ENCODE measurements at places on chromosomes 3 and 15. TPM values are rescaled to one million over a fixed set of nuclear protein-coding genes. Genes with fewer than 3 reads are reported as not detected.

- DNase-seq = peak; percentile 92
Observed at GRCh38 chr15:63083044-63083443, 38.6 kb upstream of the LACTB start.

DNA sequence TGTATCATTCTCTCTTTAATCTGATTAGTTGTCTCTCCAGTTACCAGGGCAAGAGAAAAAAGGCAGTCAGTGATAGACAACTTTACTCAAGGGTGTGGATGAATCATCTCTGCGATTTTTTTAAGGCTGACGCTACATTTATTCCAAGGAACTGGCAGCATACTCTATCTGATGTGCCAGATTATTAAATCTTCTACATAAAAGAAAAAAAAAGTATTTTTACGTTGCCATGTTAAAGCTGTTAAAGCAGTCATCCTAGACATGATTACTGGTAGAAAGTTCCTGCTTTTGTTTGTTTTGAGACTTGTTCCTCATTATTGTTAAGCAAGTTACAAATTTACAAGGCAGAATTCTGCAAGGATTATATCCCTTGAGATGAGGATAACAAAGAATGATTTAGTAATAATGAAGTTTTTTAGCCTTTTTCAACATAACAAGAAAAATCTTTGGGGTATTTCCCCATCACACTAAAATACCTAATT is 121.7 kb downstream of the CBLB start:
- no peak for DNase-seq

DNA sequence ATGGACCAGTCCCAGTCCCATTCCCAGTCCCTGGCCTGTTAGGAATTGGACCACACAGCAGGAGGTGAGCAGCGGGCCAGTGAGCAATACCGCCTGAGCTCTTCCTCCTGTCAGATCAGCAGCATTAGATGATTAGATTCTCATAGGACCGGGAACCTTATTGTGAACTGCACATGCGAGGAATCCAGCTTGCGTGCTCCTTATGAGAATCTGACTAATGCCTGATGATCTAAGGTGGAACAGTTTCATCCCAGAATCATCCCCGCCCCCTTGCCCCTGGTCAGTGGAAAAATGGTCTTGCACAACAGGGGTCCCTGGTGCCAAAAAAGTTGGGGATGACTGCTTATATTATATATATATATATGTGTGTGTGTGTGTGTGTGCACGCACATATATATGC is 63.1 kb downstream of the IFT57 start:
- DNase-seq = no peak

DNA sequence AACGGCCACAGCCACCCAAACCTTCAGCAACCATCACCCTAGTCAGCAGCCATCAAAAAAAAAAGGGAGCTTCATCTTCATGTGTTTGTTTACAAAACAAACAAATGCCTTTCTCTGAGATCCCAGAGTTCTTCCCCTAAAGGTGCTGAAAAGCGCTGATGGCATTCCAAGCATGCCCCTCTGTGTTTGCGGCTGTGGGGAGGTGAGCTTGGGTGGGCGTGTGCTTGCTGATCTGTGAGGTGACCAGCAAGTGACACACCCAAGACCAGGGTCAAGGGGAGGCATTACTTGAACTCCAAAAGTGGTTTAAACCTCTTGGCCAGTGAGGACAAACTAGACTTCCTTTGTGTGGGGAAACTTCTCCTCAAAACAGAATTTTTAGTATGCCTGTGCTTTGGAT is 81.5 kb downstream of the DHX36 start:
- DNase-seq = no peak

- no peak for DNase-seq
Observed at GRCh38 chr15:49741712-49742111, 120.9 kb downstream of the DTWD1 start.

GPR62 gene
- 0.28 TPM for total RNA-seq

- no peak for DNase-seq
Observed at GRCh38 chr15:65292938-65293518, 2.8 kb upstream of the RNU5A-1 start.

- DNase-seq = no peak
Observed at GRCh38 chr3:186985661-186986364, 55.5 kb downstream of the ST6GAL1 start.

DNA sequence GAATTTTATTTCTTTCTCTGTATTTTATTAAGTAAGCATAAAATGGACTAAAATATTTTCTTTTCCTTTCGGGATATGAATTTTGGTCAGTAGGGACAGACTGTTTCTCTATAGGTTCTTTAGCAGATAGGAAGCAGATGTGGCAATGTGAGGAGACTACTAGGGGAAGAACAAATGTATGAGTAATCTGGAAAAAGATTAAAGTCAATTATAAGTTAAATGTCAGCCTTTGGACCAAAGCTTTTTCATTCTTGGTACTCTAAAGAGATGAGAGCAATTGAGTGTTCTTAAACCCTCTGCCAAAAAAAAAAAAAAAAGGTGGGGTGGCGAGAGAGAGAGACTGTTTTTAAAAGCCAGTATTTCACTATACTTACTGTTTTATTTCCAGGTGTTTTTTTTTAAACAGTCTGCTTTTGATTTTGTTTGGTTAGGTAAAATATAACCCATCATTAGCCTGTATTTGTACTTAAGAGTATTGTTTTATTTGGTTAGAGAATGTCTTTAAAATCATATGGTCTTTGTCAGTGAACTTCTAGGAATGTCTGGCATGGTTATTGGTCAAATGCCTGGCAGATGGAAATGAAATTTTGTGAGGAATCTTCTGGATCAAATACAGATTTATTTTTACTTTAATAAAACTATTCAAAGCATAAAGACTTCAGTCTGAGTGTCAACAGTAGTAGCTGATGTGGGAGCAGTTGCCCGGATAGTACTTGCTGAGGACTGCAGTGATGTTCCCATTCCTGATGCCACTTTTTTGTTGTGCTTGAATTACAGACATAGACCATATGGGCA is 63.8 kb downstream of the LRRC49 start:
- no peak for DNase-seq

GPR149 gene
- total RNA-seq = not detected

DNA sequence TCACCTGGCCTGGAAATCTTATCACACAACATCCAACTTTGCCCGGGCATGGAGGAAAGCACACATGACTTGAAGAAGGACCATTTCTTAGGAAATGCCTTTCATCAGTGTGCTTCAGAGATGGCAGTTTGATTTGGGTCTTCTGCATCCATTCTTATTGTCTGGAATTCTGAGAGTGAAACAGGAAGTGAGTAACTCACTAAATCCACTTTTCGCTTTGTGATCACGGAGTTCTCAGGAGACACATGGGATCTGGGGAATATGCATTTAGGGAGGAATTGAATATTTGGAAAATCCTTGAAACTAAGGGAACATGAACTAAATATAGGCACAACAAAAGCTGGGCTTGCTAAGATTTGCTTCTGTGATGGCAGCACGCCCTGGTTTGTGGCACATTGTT is 212.5 kb upstream of the FEZF2 start:
- DNase-seq = no peak

DNA sequence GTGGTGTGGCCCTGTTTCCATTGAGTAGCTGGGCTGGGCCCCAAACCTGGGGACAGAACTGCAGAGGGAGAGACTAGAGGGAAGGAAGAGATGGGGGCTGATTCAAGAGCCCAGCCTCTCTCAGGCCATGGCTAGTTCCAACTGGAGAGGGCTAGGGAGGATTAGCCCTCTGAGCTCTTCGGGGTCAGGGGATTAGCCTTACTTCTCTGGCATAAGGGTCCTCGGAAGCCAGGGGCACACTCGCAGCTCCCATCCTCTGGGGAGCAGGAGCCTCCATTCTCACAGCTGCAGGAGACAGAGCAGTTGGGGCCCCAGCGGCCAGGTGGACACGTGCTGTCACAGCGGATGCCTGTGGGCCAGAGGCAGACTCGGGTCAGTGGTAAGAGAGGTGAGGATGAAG is 53.3 kb downstream of the RAB11A start:
- no peak for DNase-seq

DNA sequence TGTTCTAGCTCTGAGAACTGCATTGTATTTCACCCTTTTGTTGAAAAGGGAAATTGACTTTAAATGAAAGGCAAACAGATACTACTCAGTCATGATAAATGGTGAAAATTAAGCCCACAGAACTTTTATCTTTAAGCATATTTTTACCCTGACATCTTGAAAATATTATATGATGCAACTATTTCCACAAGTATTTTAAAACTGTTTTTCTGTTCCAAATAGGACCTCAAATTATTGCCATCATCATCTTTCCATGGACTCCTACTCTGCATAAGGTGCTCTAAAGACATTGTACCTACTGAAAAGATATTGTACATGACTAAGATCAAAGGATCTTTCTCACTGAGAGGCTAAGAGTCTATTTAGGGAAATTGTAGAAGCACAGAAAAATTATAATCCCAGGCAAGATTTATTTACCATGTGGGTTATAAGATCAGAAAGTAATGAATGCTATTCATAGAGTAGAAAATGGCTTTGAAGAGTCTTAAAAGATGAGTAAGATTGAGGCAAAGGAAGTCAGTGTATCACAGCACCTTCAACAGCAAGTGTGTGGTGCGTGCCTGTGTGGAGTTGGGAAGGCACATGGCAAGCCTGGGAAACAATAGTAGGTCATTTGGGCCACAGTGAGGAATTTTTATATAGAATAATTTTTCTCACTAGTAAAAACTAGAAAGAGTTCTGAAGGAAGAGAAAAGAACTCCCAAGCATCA is 68.8 kb downstream of the VGLL3 start:
- DNase-seq = no peak

GRCh38 chr3:97911459-97911858 is 60.8 kb downstream of the RIOX2 start:
- DNase-seq = no peak

GRCh38 chr15:48250640-48251076 is 44.6 kb downstream of the SLC12A1 start:
- DNase-seq = no peak
